Right cardiac atrium (tissue), 5 donors: ENCODE measurements at places on chromosomes 7 and 10. TPM values are rescaled to one million over a fixed set of nuclear protein-coding genes. Genes with fewer than 3 reads are reported as not detected.

The NKX2-3 gene
- not detected for total RNA-seq

The C10orf67 gene
- 0.48 TPM for total RNA-seq

The LRRC18 gene
- not detected for total RNA-seq

The SCIN gene
- 0.14 TPM for total RNA-seq

The WNT2 gene
- total RNA-seq = 1.2 TPM

The PYROXD2 gene
- 6.9 TPM for total RNA-seq

The STOX1 gene
- total RNA-seq = 0.34 TPM

The BMPER gene
- 4.9 TPM for total RNA-seq

The HOXA5 gene
- total RNA-seq = not detected

The MEOX2 gene
- total RNA-seq = 5.6 TPM

The SLC25A13 gene
- 14.2 TPM for total RNA-seq

The THNSL1 gene
- 4.6 TPM for total RNA-seq

The TAS2R4 gene
- total RNA-seq = 0.34 TPM

The CALML3 gene
- not detected for total RNA-seq

The PTTG1IP2 gene
- not detected for total RNA-seq

The PLEKHA1 gene
- 40.8 TPM for total RNA-seq

The MEST gene
- 18.4 TPM for total RNA-seq

The TOMM7 gene
- 447 TPM for total RNA-seq

The NUDT13 gene
- 1.9 TPM for total RNA-seq

The GNGT1 gene
- not detected for total RNA-seq
